NK-92 treated with Interleukin-12 subunit alpha and Interleukin-12 subunit beta, amount 100 ng/mL, for 24 hours (cell line): ENCODE measurements at places on chromosomes 1 and 21.

- no peak for DNase-seq
Observed at GRCh38 chr21:17422931-17423330, 89.9 kb upstream of the CXADR start.

DNA sequence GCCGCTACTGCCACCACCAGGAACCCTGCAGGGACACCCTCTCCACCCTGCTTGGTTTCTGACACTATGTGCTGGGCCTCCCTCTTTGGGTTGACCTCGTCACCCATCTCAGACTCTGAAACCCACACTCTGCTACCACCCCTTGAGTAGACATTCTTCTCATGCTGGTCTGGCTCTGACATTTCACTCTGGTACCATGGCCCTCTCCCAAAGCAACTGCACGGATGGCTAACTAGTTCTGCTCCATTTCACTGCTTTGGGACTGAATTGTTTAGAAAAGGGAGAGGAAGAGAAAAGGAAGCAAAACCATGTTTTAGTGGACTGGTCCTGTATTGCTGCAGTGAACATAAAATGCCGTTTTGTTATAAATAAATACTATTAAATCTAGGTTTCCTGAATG lies 137.8 kb downstream of the KCNK2 start:
- DNase-seq, result no peak

GRCh38 chr1:115880981-115881672 lies 40.2 kb upstream of the NHLH2 start:
- DNase-seq, result no peak

- DNase-seq, result no peak
Observed at GRCh38 chr1:44060830-44061267, 29.6 kb upstream of the SLC6A9 start.

- no peak for DNase-seq
Observed at GRCh38 chr1:186575348-186575747, 104.9 kb downstream of the PTGS2 start.

- DNase-seq, result no peak
Observed at GRCh38 chr1:33608825-33609400, 136.5 kb downstream of the ZSCAN20 start.

GRCh38 chr1:80154176-80154575 lies 1147.6 kb upstream of the ADGRL4 start:
- no peak for DNase-seq

DNA sequence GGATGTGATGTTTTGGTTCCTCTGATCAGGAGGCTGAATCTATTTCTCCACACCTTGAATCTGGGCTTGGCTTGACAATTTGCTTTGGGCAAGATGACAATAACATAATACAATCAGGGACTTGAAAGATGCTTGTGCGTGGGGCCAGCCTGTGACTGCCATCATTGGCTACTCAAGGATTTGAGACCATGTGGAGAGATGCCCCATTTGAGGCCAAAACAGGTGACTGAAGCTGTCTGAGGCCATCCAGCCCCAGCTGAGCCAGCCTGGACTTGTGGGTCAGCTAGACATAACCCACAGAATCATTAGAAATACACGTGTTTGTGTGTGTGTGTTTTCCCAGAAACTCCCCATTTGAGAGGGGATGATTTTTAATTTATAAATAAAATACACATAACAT lies 421.5 kb downstream of the PTPRU start:
- no peak for DNase-seq

GRCh38 chr1:32045772-32046171 lies 27.0 kb upstream of the TMEM39B start:
- DNase-seq, result no peak

DNA sequence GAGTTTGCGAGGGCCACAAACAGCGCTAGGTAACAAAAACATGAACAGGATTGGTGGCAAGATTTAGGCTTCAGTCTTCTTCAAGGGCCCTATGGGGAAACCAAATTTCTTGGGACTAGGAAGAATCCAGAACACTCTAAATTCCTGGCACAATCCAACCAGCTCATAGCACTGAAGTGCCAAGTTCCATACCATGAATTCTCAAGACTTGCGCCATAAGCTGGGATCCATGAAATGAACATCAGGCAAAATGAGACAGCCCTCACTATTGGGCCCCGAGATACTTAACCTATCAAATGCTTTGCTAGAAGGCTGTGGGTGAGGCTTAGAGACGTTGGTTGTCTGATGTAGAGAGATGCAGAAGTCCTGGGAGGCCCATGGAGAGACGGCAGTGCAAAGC lies 322.1 kb downstream of the PAPPA2 start:
- no peak for DNase-seq
